ENCODE measurements at places on chromosomes 6 and 20.

GRCh38 chr6:100456908-100457235 is 7.8 kb downstream of the SIM1 start:
- no peak for DNase-seq

DNA sequence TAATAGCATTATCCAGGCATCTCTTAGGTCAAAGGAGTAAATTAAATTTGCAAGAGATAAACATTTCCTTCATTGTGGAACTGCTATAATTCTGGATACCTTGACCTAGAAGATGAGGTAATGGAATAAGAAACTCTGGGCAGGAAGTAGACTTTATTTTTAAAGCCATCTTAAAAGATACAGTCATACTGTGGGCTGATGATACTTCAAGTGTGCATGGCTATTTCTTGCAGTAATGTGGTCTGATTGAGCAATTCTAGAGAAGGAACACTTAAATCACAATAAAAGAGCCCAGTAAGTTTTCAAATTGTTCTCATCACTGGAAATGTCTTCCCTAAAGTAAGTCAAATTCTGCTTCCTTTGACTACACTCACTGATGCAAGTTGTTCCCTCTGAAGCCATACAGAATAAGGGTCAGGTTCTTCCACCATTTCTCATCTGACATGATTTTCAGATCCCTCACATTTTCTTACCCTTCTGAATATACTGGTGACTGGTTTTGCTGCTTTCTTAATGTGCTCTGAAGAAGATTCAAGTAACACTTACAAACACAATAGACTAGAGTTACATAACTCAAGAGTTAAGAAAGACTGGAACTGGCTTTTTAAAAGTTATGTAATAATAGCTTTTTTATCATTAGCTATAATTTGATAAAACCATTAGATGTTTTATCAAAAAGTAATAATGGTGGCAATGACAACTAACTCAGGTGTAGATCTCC is 62.6 kb upstream of the TMEM244 start:
- no peak for DNase-seq

DNA sequence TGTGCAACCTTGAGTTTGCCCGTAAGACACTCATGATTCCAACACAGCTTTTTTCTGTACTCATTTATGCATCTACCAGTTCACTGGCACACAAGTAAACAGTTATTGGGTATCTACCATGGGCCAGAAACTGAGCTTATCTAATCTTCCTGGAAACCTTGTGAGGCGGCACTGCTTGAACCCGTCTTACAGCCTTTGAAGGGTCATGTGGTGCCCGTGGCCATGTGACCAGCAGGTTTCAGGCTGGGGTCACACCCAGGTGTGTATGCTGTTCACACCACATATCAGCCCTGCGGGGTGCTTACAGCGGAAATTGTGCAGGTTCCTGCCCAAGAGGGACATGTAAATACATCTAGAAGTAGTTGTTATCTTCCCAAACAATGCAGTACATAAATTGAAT is 6.1 kb downstream of the THBD start:
- DNase-seq = no peak

DNA sequence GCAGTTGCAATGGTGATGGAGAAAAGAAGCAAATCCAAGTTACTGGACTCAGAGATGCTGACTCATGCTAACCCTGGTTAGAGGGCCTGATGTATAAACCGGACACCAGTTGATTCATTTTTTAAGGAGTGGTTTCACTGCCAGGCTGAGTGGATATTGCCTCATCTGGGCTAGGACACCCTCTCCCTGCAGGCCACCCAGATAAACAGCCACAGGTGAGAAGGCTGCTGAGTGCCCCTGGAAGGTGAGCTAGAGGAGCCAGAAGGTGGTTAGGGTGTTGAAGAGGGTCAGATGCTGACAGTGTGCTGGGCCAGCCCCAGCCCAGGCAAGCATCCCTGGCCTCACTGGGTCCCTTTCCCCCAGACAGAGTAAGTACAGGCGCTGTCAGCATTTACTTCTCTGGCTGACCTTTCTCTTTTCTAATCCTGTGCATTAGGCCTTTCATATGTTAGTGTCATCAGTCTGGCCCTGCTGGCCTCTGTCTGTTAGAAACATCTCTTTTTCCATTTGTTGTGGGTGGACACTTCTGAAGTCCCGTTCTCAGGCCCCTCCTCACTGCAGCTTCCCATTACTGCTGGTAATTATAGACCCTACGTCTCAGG is 13.5 kb downstream of the EPB41L1 start:
- no peak for DNase-seq

DNA sequence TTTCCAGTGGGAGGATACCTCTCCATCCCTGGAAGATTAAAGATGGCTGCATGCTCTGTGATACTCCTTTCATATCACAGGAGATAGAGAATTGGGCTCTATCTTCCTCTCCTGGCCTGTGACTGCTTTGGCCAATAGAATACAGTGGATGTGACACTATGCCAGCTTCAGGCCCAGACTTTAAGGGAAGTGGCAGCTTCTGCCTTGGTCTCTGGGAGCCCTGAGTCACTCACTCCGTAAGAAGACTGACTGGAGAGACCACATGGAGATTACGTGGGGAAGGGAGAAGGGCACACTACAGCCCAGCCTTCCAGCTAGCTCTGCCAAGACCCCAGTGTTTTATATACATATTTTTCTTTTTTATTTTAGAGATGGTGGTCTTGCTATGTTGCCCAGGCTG is 10.4 kb upstream of the MMP9 start:
- no peak for DNase-seq

Measured in stimulated activated CD8-positive, alpha-beta memory T cell treated with anti-CD3 and anti-CD28 coated beads, Interleukin-15, amount 100 ng/mL, for 48 hours (primary cell).